Activated T-cell treated with anti-CD3 and anti-CD28 coated beads, Interleukin-2, amount 50 U/mL, for 4 hours (primary cell): ENCODE measurements at places on chromosomes 13 and 19.

DNA sequence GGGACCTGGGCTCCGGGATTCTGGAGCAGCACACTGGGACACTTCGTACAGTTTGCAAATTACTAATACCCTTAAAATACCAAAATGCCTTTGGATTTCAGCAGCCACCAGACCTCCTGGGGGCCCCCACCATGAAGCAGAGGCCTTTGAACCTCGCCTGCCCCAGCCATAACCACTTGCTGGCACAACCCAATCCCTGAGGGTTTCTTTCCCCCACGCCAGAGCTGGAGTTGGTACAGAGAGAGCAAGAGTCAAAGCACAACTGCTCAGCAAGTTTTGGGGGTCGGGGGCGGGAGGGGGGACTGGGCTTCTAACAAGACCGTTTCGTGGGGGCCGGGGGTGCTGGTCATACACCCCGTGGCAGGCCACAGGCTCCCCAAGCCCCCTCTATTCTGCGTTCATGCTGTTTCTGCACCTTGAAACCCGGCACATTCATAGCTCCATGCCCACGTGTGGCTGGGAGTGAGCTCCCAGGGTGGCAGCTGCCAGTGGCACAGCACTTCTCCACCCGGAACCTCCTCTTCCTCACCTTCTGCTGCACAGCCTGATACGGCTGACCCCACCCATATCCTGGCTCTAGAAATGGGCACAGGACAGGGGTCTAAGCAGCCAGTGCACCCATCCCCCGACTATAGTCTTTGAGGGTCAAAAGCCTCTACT lies 17.1 kb downstream of the PLEKHF1 start:
- no peak for DNase-seq

GRCh38 chr19:41327576-41328156 lies 17.7 kb downstream of the CCDC97 start:
- peak; percentile 80 for DNase-seq

- no peak for DNase-seq
Observed at GRCh38 chr13:85853161-85853894, 54.1 kb upstream of the SLITRK6 start.

- DNase-seq, result no peak
Observed at GRCh38 chr19:46221981-46222610, 7.4 kb upstream of the IGFL1 start.

GRCh38 chr13:30826911-30827577 lies 79.0 kb upstream of the MEDAG start:
- no peak for DNase-seq
